ENCODE measurements at places on chromosomes 1 and 21.

- no peak for DNase-seq
Observed at GRCh38 chr1:217311269-217311668, 319.6 kb downstream of the GPATCH2 start.

- no peak for DNase-seq
Observed at GRCh38 chr1:30043731-30044408, 679.5 kb downstream of the MATN1 start.

DNA sequence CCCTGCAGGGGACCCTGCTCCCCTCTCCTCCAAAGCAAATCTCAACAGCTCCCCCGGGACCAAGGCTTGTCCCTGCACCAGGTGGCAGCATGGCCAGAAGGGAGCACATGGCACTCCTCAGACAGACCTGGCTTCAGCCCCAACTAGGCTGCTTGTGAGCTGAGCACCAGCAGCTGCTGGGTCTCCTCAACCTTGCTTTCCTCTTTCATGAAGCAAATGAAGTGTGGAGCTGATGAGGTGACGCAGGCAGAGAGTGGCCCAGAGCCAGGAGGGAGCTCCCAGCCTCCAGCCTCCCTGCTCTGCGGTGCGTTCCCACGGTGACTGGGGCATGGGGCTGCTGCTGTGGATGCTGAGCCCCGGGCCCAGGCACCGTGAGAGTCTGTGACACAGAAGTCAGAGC lies 34.0 kb downstream of the MEGF6 start:
- no peak for DNase-seq

- no peak for DNase-seq
Observed at GRCh38 chr1:85587841-85588240, 7.3 kb downstream of the CCN1 start.

- DNase-seq: no peak
Observed at GRCh38 chr21:44359396-44359795, 6.0 kb downstream of the TRPM2 start.

GRCh38 chr1:119549719-119550132 lies 42.7 kb downstream of the HSD3B1 start:
- DNase-seq: no peak

- DNase-seq: no peak
Observed at GRCh38 chr21:33560965-33561364, 18.1 kb downstream of the SON start.

DNA sequence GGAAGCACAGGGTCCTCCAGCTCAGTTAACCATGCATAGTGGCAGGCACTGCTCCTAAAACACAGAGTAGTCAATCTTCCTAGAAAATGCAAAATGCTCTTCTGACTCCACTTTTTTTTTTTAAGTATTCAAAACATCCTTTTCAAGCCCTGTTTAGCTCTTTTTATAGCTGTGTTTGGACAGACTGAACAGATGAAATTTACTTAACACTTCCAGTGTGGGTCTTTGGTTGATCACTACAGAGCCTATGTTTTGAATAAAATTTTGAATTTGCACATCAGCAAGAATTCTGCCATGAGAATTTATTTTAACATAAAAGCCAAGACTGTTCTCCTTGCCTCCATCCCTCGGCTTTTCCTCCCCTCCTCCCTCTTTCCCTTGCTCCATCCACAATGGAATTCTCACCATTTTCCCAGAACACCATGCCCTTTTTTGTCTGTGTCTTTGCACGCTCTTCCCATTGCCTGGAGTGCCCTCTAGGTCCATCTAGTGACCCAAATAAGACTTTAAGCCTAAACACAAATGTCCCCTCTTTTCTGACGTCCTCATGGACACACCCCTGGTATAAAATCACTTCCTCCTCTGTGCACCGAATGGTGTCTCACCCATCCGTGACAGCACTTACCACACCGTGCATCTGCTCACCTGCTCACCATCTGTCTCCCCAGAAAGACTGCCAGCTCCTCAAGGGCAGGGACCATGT lies 24.0 kb upstream of the CPT2 start:
- no peak for DNase-seq

DNA sequence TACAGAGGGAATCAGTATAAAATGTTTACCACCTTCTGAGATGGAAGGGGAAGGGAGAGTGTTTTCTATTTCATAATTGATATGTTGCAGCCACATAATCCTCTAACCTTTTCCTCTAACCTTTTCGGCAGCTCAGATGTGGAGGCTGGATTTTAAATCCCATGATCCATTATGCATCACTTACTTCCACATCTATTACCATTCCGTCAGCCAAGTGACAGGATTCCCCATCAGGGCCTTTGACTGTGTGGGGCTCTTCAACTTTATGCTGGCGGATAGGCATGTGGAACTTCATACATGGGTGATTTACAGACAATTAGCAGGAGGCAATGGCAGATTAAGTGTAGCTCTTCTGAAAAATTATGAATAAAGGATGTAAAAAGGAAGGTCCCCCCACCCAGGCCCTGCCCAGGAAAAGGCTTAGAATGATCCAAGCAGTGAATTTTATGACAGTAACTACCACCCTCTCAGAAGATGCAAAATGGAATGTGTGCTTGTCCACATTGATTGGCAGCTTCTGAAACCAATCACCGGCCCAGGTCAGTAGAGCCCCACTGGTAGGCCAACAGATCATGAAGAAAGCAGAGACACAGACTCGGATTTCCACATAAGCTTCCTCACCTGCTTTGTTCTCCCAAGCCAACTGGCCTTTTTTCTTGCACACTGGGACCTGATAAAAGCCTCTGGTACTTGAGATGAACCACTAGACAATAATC lies 147.0 kb downstream of the ST6GALNAC5 start:
- DNase-seq: no peak

DNA sequence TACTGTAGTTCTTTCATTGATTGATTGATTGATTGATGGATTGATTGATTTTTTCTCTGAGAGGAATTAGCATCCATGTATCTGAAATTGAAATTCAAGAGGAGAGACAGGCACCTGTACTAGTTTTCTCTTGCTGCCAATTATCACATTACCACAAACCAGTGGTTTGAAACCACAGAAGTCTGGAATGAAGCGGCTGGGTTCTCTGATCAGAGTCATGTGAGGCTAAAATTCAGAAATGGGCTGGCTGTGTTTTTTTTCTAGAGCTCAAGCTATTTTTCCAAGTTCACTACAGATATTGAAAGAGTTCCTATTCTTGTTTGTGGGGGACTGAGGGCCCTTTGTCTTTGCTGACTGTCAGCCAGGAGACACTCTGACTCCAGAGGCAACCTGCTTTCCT lies 10.0 kb downstream of the NBPF3 start:
- DNase-seq: no peak

DNA sequence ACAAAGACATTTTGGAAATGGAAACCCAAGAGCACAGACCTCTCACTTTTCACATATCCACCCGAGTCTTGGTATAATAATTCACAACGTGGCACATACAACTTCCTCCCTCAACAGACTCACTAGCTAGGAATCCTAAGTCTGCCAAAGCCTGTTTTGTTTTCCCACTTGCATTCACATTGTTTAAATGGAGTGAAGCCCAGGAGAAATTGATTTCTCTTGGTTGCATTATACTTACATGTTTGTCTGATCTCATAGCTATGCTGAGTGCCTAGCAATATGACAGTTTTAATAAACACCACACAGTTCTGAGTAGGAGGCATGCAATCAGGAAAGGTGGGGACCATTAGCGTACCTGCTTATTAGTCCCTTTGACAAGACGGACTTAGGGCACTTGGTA lies 348.6 kb upstream of the ADGRL4 start:
- DNase-seq: no peak

DNA sequence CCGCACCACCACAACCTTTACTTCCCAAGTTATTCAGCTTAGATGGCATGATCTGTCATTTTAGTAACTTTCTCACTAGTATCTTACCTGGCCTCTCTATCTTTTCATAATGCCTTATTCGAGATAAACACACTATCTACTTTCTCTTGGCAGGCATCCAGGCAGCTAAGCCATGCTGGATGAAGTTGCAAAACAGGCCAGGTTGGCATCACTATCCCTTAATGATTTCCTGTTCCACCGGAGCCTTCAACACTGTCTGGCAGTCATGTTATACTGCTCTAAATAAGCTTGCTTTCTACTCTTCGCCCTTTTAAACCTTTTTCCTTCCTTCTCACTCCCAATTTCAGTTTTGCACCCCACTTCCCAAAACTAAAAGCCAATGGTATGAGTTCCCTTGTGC lies 12.0 kb upstream of the KCNH1 start:
- no peak for DNase-seq

GRCh38 chr1:244971552-244972216 lies 107.3 kb upstream of the HNRNPU start:
- peak; percentile 18 for DNase-seq
